ENCODE measurements at places on chromosomes 2 and 18.

- no peak for DNase-seq
These were observed 269.4 kb upstream of the LRATD1 start for GRCh38 chr2:14363137-14363536.

DNA sequence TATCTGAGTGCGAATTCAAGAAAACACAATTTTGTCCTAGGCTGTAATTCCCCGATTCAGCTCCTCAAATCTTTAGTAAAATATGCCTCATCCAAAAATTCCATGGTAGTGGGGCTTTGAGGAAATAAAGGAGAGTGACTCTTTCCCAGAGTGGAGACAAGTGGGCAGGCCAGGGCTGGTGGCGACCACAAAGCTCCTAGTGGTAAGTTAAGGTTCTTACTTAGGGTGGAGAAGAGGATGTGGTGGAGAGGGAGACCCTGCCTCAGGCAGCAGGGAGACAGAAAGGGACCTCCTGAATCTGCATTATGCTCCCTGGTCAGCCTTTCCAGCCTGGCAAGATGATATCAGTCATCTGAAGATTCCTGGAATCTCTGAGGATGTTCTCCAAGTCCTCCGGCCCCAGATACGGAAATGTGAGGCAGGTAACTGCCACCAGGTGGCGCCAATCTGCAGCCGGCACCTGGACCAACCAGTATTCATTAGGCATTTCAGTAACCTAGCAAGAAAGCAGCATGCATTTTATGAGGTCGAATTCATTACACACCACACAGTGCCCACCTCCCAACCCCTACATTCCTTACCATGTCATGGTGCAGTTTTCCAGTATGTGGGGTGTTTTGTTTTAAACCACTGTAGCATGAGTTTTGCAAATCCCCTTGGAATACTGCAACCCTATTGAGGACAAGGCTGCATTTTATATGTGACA, 106.4 kb downstream of the POLE4 start:
- DNase-seq = peak; percentile 24

GRCh38 chr2:28291811-28292440, 100.7 kb upstream of the FOSL2 start:
- no peak for DNase-seq

DNA sequence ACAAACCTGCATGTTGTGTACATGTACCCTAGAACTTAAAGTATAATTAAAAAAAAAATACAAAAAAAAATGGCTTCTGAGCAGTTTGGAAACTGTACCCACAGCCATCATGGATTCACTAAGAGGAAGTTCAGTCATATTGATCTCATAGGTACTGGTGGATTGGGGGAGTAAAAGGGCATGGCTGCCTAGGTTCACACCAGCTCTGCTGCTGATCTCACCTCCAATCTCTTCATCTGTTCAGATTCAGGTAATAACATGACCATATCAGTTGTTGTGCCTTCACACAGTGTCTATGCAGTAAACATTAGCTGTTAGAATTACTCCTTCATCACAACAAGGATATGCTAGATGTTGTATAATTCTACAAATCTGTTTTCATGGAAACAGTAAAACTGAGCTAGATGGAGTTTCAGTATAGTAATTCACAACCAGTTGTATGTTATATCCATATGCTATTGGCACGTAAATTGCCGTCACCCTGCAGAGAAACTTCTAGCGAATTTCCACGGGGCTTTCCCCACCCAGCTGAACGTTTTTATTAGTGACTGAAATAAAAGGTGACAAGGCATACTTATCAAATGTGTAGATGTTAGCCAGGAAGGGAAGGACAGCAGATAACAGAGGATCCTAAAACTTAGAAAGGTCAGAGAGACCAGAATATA, 59.3 kb upstream of the ITM2C start:
- DNase-seq = no peak

DNA sequence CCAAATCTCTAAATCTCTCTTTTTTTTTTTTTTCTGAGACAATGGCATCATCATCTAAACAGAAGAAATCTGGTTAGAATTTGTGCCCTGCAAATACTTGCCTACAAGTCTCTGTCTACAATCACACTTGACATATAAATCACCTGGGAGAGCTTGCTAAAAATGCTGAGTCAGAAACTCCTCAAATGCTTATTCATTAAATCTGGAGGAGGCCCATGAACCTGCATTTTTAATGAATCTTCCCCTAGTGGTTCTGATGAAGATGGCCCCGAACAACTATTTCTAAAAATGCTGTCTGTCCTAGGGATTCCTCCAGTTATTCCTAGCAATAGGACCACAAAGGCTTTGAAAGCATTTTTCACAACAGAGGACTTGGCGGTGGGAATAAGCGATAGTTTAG, 1.6 kb upstream of the CSRNP3 start:
- DNase-seq = no peak

- no peak for DNase-seq
These were observed 11.3 kb upstream of the DPP4 start for GRCh38 chr2:162085090-162085891.

DNA sequence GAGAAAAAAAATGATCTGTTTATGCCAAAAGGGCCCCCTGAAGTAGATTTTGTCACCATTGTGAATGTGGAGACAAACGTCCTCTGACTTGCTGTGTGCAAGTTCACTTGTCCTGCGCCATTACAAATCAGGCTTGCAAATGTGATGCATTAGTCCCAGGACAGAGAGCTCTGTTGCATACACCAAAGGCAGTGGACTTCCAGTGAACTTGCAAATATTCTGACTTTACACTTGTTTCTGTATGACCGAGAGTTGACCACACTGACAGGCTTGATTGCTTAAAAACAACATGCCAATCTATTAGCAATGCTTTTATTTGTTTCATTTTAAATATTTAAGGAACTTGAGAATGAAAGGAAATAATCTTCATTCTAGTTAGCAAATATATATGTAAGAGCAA, 293.2 kb downstream of the PLCL1 start:
- no peak for DNase-seq

- DNase-seq = no peak
These were observed 187.3 kb downstream of the VAPA start for GRCh38 chr18:10100941-10101701.

GRCh38 chr2:119463990-119464389, 32.3 kb downstream of the TMEM37 start:
- no peak for DNase-seq

DNA sequence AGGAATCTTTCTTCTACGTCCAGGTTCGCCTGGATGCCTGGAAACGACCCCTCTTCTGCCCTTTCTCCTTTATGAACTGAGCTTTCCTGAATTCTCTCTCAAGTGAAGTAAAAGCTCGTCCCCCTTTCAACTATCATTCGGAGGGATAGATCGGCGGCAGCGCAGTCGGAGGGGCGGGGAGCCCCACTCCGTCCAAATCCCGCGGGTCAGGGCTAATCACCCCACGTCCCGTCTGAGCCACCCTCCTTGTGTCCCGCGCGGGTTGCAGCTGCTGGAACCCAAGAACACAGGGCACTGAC, 367 bp downstream of the FBXO48 start:
- DNase-seq = no peak

DNA sequence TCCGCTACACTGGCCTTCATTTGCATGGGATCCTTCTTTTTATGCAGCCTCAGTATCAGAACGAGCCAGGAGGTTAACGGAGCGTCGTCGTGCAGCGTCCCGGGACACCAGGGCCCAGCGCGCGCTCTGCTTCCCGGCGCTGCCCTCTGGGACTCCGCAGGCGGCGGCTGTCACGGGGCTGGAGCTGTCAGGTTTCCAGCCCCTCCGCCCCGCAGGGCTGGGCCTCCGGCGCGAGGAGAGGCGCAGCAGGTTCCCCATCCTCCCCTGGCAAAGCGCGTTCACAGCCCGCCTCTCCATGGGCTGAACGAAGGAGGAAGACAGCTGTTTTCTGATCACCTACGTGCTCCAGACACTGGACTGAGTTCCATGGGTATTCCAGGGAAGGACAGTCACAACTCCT, 12.5 kb upstream of the PAX8 start:
- DNase-seq = no peak

- DNase-seq = no peak
These were observed 325.1 kb downstream of the RND3 start for GRCh38 chr2:150162241-150162942.

DNA sequence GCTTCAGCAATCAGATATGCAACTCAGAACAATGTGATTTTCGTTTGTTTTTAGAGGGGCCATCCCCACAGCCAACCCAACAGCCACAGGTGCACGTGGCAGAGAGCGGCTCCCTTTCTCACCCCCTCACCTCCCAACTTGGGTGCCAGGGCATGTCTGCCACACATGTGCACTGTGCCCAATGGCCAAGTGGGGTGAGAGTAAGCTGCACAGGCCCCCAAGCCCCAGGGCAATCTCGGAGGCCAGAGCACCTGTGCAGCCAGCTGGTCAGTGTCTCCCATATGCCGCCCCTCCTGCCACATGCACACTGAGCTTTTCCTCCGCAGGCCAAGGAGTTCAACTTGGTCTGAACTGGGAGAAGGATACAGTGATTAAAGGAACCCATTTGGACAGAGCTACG, 1130.2 kb downstream of the DSC3 start:
- no peak for DNase-seq

- DNase-seq = no peak
These were observed 11.4 kb downstream of the ARL6IP6 start for GRCh38 chr2:152729844-152730243.

- no peak for DNase-seq
These were observed 404.0 kb downstream of the ADCYAP1 start for GRCh38 chr18:1308686-1309085.

GRCh38 chr2:88859461-88859860, 168.0 kb downstream of the RPIA start:
- no peak for DNase-seq

- DNase-seq = peak; percentile 70
These were observed 5.8 kb downstream of the NT5DC4 start for GRCh38 chr2:112726487-112727190.

DNA sequence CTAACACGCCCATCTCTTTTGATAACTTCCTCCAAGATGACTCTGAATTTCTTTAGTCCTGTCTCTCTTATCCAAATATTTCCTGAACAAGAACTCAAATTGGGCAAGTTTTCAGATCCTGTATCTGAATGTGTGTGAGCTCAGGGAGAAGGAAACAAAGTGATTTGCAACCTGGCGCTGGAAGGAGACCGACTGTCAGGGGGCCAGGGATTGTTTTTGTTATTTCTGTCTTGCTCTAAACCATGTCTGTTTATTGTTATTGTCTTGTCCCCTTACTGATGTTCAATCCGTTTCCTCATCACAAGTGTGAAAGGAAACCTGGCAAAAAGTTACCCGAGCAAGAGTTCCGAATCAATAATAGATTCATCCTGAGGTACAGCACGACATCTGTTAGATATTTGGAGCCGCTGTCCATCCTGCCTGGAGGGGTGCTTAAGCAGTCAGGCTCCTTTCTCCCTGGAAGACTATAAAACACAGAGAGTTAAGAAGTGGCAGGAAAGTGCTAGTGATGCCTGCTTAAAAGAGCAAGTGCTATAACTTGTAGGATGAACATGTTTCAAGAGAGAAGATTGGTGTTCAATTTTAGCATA, 132.5 kb upstream of the OSR1 start:
- DNase-seq = no peak

DNA sequence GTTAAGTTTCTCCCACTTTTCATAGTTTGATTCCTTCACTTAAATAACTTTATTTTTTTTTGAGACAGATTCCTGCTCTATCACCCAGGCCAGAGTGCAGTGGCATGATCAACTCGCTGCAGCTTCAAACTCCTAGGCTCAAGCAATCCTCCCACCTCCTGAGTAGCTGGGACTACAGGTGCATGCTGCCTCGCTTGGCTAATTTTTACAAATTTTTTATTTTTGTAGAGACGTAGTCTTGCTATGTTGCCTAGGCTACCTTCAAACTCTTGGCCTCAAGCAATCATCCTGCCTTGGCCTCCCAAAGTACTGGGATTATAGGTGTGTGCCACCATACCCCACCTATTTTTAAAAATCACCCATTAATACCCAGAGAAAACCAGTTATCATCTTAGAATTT, 14.2 kb upstream of the WIPF1 start:
- no peak for DNase-seq

- no peak for DNase-seq
These were observed 442.2 kb upstream of the SETBP1 start for GRCh38 chr18:44238454-44238853.

- DNase-seq = no peak
These were observed 450.6 kb upstream of the ST6GAL2 start for GRCh38 chr2:107336526-107336925.

GRCh38 chr2:188957646-188958045, 16.5 kb upstream of the COL3A1 start:
- DNase-seq = no peak

DNA sequence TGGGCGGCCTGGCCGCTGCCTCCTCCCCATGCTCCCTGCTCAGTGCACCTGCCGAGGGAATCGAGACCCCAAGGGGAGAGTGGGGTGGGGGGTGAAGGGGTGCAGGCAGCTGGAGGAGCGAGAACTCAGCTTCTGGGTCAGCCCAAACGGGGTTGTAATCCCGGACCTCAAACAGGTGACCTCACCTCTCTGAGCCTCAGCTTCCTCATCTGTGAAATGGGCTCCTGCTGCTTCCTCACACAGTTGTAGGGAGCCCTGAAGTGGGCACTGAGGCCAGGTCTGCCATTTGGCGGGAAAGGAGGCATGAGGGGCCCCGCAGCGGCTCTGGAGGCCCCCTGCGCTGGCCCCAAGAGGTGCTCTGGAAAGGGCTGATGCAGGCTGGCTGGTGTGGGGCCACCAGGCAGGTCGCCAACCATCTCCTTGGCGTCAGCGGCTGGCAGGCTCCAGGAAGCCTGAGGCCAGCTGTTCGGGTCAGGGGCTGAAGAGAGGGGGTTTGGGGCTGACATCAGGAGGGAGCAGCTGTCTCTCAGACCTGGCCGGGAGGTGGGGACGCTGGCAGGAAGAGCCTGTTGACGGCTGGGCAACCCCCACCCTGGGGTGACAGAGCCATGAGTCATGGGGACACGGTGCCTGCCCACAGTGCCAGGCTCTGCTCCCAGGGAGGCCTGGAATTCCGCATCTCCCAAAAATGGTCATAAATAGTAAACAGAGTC, 4.9 kb downstream of the KLHL30 start:
- no peak for DNase-seq

GRCh38 chr2:2016651-2017311, 272.5 kb upstream of the PXDN start:
- DNase-seq = no peak

GRCh38 chr2:109059474-109060165, 69.4 kb upstream of the SH3RF3 start:
- no peak for DNase-seq

DNA sequence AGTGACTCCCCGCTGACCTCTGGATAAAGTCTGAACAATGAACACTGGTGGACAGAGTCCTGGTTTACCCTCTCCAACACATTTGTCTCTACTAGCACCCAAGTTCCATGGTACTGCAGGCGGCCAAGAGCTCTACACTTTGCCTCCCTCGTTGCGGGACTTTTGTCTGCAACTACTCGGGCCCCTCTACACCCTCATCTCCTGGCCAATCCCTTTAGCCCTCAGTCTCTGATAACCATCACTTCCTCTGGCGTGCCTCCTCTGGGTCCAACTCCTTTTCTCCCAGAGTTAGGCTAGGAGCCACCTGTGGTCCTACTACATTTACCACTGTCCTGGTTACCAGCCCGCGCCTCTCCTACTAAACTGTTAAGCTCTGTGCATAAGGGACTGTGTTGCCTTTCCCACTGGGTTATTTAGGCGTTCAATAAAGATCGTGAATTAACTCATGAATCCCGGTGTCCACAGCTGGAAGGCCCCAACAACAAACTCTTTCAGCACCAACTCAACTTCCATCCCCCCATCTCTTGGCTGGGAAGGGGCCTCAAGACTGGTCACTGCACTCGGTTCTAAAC, 757 bp downstream of the HDHD2 start:
- no peak for DNase-seq

All from stimulated activated CD8-positive, alpha-beta memory T cell treated with anti-CD3 and anti-CD28 coated beads, Interleukin-7, amount 100 ng/mL, for 1 hour (primary cell).